ENCODE measurements at places on chromosomes 5 and 9. TPM values are rescaled to one million over a fixed set of nuclear protein-coding genes. Genes with fewer than 3 reads are reported as not detected.

GRCh38 chr5:72884892-72885291 is 68.4 kb downstream of the TNPO1 start:
- H3K4me1 ChIP-seq: peaks cover 11% of the 10 kb centered on the region
- no peak overlapping the region for H3K27ac ChIP-seq
- peaks cover 38% of the 10 kb centered on the region for H3K36me3 ChIP-seq

GRCh38 chr9:35002623-35003022 is 13.1 kb downstream of the DNAJB5 start:
- no peaks in the 10 kb centered on the region for H3K27me3 ChIP-seq
- no peaks in the 10 kb centered on the region for H3K4me1 ChIP-seq
- no peak for DNase-seq
- H3K36me3 ChIP-seq: no peaks in the 10 kb centered on the region

DNA sequence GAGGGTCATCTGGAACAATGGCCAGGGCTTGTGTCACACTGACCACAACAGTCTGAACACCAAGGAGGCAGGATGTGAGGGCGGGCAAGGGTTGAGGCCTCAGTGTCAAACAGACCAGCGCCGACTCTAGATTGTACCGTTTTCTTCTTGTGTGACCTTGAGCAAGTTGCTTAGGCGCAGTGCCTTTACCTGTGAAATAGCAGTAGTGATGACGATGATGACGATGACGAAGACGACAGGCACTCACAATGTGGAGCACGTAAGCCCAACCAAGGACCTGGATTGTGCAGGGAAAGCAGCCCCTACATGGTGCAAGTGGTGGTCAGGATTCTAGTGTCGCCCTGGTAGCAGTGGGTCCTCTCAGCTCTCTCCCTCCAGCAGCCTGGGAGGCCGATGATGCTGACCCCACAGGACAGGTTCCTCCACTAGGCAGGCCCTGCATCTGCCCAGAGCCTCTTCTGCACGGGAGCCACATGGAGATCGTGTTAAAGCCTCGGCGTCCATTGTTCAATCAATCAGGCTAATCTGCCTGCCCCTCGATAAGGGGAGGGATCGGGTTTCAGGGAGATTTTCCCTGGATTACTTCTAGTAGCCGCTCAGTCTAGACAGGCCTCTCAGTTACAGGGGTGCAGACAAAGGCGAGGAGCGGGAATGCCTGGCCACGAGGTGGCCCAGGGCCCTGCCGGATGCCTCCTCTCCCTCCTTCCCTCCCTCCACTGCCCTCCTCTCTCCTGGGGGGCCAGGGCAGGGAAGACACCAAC is 91.7 kb downstream of the MACROH2A1 start:
- DNase-seq: no peak
- no peak overlapping the region for H3K27ac ChIP-seq
- H3K36me3 ChIP-seq: no peaks in the 10 kb centered on the region
- no peak overlapping the region for H3K4me3 ChIP-seq

DNA sequence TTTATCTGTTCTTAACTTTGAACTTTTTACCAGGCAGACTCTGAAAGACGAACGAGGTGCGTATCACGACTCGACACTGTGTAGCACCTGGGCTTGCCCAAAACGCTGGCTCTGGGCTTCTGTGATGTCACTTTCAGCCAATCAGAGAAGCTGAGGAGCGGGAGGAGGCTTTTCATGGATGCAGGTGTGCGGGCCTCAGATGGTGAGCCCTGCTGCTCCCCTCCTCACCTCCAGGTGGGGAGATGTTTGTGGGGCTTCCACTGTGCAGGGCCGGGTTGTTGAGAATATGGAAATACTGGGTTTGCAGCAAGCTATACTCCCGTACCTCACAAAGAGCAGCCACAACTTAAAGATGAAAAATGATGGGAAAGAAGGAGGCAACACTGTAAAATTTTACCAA is 246.3 kb downstream of the IRX2 start:
- no peaks in the 10 kb centered on the region for H3K4me1 ChIP-seq
- no peaks in the 10 kb centered on the region for H3K27me3 ChIP-seq
- no peaks in the 10 kb centered on the region for H3K36me3 ChIP-seq
- no peak overlapping the region for H3K4me3 ChIP-seq

GRCh38 chr9:137449081-137449844 is 8.1 kb upstream of the ENTPD8 start:
- peak overlapping the region; percentile 6 for H3K4me3 ChIP-seq
- H3K4me1 ChIP-seq: peaks cover 34% of the 10 kb centered on the region
- peaks cover 20% of the 10 kb centered on the region for H3K36me3 ChIP-seq
- no peaks in the 10 kb centered on the region for H3K27me3 ChIP-seq
- DNase-seq: no peak
- no peak overlapping the region for H3K27ac ChIP-seq

DNA sequence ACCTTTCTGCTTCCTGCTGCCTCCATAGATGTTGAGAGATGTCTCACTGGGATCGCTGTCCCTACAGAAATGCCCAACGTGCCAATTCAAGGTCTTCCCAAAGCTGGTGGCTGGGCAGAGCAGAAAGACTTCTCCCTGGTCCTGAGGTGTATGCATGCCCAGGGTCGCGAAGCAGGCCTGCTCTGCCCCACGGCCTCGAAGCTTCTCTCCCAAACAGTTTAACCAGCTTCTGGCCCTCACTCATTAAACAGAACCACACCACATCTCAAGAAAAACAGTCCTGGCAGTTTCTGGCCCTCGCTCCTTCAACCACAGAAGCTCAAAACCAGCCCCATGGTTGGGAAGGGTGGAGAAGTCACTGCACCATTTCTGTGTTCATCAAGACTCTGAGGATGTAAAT is 14.7 kb upstream of the SMIM32 start:
- peaks cover 12% of the 10 kb centered on the region for H3K27me3 ChIP-seq
- no peak for DNase-seq
- no peak overlapping the region for H3K27ac ChIP-seq
- H3K4me1 ChIP-seq: peaks cover 3% of the 10 kb centered on the region
- no peaks in the 10 kb centered on the region for H3K36me3 ChIP-seq
- H3K4me3 ChIP-seq: no peak overlapping the region

- no peak overlapping the region for H3K27ac ChIP-seq
- no peak for DNase-seq
- H3K4me3 ChIP-seq: no peak overlapping the region
- H3K4me1 ChIP-seq: no peaks in the 10 kb centered on the region
- no peaks in the 10 kb centered on the region for H3K27me3 ChIP-seq
Observed at GRCh38 chr5:158920736-158921135, 179.0 kb downstream of the EBF1 start.

- H3K27me3 ChIP-seq: peaks cover 2% of the 10 kb centered on the region
- H3K4me3 ChIP-seq: no peak overlapping the region
- H3K4me1 ChIP-seq: peaks cover 13% of the 10 kb centered on the region
Observed at GRCh38 chr9:626596-626995, 214.9 kb upstream of the DMRT1 start.

- no peaks in the 10 kb centered on the region for H3K36me3 ChIP-seq
- H3K4me3 ChIP-seq: no peak overlapping the region
- no peaks in the 10 kb centered on the region for H3K27me3 ChIP-seq
- H3K27ac ChIP-seq: no peak overlapping the region
- no peak for DNase-seq
Observed at GRCh38 chr9:36837431-36838405, 196.3 kb downstream of the PAX5 start.

Gene LURAP1L
- total RNA-seq: not detected

- no peak overlapping the region for H3K4me3 ChIP-seq
- no peak overlapping the region for H3K27ac ChIP-seq
- peaks cover 24% of the 10 kb centered on the region for H3K4me1 ChIP-seq
- no peaks in the 10 kb centered on the region for H3K27me3 ChIP-seq
- peaks cover 5% of the 10 kb centered on the region for H3K36me3 ChIP-seq
Observed at GRCh38 chr5:151720215-151720614, 33.5 kb upstream of the SPARC start.

DNA sequence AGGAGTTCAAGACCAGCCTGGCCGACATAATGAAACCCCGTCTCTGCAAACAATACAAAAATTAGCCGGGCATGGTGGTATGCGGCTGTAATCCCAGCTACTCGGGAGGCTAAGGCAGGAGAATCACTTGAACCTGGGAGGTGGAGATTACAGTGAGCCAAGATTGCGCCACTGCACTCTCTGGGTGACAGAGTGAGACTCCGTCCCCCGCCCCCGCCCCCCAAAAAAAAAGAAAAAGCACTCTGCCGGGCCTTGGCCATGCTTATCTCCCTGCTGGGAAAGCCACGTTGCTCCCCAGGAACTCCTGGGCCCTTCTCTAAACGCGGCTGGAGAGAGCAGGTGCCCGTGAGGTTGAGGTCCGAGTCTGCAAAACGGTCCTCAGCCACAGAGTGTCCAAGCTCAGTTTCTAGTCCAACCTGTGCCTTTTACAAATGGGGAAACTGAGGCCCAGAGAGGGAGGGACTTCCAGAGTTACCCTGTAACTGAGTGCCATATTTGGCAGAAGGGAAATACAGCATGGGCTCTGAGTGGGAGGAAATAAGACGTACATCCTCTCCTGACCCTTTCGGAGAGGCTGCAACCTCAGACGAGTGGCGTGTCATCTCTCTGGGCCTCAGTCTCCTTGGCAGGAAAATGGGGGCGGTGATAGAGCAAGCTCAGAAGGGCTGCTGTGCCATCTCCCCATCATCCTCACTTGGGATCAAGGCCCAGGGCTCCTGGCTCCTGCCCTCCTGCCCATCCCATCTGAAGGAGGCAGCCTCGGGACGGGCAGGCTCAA is 6.6 kb upstream of the PHYHD1 start:
- no peak for DNase-seq
- H3K4me1 ChIP-seq: peaks cover 51% of the 10 kb centered on the region
- no peak overlapping the region for H3K4me3 ChIP-seq
- H3K36me3 ChIP-seq: peaks cover 13% of the 10 kb centered on the region
- no peak overlapping the region for H3K27ac ChIP-seq

Gene CCDC127
- 10.1 TPM for total RNA-seq

- no peaks in the 10 kb centered on the region for H3K27me3 ChIP-seq
- H3K4me1 ChIP-seq: no peaks in the 10 kb centered on the region
- H3K27ac ChIP-seq: no peak overlapping the region
Observed at GRCh38 chr5:28012538-28012937, 974.2 kb upstream of the CDH9 start.

GRCh38 chr9:14348373-14349145 is 34.6 kb upstream of the NFIB start:
- no peak overlapping the region for H3K27ac ChIP-seq
- no peak overlapping the region for H3K4me3 ChIP-seq
- DNase-seq: no peak
- H3K4me1 ChIP-seq: peaks cover 21% of the 10 kb centered on the region

DNA sequence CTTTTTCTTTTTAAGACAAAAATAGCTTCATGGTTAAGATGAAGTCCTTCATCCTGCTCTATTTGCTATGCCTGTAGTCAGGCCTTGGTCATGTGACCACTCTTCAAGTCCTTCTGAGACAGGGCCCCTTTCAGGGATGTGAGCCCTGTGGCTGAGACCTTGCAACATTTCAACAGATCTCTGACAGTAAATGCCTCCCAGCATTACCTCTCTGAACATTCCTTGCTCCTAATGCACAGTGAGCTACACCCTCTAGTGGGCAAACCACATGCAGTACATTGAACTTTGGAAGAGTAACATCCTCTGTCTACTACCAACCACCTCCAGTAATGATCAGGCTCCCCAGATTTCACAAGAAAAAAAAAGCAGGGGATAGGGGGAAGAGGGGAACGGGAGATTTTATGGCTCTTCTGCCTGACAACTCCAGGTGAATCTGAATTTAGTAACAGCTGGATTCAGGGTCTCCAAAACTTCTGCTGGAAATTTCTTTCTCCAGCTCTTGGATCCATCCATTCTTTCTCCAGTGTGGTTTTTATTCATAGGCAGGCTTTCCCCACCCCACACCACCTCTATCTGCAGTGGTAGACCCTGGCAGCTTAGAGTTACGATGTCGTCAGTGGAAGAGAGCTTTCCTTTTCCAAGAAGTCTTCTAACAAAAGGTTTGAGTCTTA is 8.9 kb upstream of the FBXO38 start:
- H3K27ac ChIP-seq: peak overlapping the region; percentile 9
- DNase-seq: no peak
- H3K4me1 ChIP-seq: peaks cover 7% of the 10 kb centered on the region
- no peak overlapping the region for H3K4me3 ChIP-seq
- H3K36me3 ChIP-seq: peaks cover 19% of the 10 kb centered on the region

Gene KIF24
- 0.19 TPM for total RNA-seq

Data from naive thymus-derived CD8-positive, alpha-beta T cell (primary cell).